Kidney tubule cell (primary cell): ENCODE measurements at places on chromosomes 2 and 18.

DNA sequence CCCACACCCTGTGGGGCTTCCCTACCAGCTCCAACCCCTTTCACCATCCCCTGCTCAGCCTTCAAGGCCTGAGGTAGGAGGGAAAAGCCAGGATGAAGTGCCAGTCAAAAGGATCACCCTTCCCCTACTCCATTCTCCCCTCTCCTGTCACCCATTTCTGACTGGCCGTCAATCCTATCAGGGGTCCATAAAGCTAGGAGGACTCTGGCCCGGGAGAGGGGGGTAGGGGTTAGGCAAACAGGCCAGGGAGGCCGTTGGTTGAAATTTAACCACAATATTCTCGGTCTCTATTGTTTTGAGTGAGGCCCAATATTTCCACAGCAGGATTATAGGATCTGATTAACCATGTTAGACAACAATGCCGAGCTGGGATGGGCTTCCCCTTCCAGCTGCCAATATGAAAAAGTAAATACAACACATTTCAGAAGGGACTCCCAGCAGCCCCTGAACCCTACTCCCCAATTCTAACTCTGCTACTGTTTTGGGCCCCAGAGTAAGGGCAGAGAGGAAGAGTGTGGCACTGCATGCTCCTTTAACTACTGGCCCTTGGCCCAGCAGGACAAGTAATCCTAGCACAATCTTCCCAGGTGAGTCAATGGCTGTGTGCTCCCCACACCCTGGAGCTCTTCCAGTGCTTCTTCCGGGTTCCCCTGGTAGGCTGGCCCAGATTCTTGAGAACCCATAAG, 10.6 kb upstream of the IHH start:
- peak; percentile 43 for DNase-seq

DNA sequence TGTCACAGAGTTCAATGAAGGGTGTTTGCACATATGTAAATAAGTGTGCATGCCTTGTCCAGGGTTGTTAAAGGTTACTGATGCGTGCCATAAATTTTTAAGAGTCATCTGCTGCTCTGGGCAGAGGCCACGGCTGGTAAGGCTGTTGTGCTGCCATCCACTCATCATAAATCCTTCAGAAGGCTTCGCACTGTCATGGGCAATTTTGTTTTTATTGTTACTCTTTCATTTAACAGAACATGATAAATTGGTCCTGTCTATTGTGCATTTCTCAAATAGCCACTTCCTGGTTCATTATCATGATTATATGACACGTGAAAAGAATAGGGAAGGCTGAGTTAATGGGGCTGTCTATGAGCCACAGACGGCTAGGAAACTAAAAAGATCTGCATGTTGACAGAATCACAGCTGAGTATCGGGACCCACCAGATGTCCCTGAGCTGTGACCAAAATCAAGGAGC, 634.3 kb upstream of the SOX11 start:
- no peak for DNase-seq

DNA sequence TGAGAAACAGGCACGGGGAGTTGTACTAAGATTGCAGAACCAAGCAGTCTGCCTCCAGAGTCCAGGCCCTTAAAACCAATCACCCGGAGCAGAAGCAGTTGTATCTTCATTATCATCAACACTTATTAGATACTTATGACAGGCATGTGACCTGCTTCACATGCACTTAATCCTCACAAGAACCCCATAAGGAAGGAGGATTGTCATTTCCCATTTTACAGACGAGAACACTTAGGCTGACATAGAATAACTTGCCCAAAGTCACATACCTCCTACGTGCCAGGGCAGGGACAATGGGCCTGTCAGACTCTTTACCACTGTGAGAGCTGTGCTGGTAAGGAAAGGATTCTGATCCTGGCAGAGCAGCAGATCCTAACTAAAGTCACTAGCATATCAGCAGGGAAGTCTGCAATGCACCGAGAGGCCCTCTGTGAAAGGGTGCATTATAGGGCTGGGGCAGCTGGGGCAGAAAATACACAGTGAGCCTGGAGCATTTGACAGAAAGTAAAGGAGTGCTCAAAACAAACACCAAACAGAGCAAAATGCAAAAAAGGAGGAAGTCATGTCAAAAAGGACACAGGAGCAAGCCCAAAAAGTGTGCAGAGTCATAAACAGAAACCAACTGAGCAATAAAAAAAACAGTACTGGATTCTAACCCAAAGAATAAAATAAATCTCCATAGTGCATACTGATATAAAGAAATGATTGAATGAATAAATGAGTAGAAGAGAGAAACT, 55.9 kb upstream of the SP3 start:
- no peak for DNase-seq

GRCh38 chr2:172905937-172906811, 169.5 kb upstream of the MAP3K20 start:
- DNase-seq: no peak

GRCh38 chr2:227834916-227835650, 21.4 kb downstream of the CCL20 start:
- no peak for DNase-seq

DNA sequence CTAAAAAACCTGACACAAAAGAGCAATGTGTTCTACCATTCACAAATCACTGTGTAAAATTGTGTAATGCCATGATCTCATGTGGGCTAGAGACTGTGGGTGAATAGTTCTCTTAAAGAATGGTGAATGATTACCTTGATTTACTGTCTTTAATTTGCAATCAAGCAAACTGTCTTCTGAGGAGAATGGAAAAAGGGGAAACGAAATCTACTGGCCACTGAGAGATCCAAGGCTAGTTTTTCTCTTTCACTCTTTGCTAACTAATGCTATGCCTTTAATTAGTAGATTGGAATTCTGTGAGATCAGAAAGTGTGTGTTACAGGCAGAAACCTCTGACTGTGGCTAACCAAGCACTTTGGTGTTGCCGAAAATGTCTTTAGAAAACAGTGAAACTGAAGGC, 422.7 kb downstream of the TGIF1 start:
- DNase-seq: peak; percentile 45

DNA sequence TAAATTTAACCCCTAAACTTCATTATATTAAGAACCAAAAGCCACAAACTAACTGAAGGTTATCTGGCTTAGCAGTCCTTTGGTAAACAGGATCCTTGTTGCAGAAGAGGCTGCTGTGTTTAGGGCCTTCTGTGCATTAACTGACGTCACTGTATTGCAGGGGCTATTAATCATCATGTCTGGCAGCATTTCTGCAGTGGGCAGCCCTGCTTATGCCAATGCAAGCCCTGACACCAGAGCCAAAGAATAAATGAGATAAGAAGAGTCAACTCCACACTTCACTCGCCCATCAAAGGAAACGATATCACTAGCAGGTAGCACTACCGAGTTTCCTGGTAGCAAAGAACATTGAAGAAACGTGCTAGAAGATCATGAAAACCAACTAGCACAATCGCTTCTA, 110.6 kb downstream of the PLEKHM3 start:
- DNase-seq: no peak

DNA sequence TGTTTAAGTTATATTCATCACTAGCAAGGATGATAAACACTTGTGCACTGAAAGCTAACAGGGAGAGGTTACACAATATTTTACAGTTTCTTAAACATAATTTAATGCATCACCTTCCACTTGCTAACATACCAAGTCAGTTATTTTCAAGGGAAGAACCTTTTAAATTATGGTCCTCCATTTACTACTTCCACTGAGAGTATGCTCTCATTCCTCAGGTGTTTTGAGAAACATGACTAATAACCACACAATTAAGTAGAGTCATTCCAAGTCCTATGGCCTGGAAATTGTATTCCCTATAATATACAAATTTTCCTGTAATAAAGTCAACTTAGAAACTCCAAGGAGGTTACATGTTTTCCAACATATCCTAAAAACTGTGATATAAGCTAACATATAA, 152.3 kb upstream of the STON1 start:
- DNase-seq: peak; percentile 57
